Stimulated activated CD4-positive, alpha-beta T cell treated with anti-CD3 and anti-CD28 coated beads, Interleukin-1b, Interleukin-23, amount 100 ng/mL, for 24 hours (primary cell): ENCODE measurements at places on chromosomes 16 and 17.

DNA sequence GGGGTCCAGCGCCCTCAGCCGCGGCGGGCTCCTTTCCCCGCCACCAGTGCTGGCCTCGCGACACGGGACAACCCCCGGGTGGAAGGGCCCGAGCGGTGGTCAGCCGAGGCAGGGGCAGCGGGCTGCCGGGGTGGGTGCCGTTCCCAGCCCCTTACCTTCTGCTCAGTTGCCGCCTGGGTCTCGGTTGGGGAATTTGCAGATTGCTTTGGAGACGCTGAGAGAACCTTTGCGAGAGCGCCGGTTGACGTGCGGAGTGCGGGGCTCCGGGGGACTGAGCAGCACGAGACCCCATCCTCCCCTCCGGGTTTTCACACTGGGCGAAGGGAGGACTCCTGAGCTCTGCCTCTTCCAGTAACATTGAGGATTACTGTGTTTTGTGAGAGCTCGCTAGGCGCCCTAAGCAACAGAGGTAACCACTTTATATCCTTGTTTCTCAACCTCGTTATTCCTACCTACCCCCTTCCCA is 381 bp downstream of the CTNS start:
- DNase-seq = peak; percentile 6

DNA sequence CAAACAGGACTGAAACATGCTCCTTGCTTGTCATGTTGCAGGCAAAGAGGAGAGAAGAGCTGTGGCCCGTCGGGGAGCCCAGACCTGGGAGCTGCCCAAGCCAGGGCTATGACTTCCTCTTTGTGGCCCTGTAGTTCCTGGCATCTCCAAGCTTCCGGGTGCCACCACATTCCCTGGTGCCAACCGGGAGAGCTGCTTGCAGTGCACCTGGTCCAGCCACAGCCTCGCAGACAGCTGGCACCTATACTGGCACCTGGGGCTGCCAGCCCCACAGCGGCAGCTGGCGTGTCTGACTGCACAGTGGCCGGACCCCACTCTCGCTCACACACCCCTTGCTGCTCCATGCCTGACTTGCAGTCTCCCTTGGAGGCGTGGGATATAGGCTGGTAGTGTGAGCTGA is 37.1 kb upstream of the FOXJ1 start:
- no peak for DNase-seq

- DNase-seq = no peak
These were observed 1.5 kb upstream of the CPNE7 start for GRCh38 chr16:89573826-89574680.

- no peak for DNase-seq
These were observed 77.5 kb downstream of the ANKRD11 start for GRCh38 chr16:89412811-89413210.

DNA sequence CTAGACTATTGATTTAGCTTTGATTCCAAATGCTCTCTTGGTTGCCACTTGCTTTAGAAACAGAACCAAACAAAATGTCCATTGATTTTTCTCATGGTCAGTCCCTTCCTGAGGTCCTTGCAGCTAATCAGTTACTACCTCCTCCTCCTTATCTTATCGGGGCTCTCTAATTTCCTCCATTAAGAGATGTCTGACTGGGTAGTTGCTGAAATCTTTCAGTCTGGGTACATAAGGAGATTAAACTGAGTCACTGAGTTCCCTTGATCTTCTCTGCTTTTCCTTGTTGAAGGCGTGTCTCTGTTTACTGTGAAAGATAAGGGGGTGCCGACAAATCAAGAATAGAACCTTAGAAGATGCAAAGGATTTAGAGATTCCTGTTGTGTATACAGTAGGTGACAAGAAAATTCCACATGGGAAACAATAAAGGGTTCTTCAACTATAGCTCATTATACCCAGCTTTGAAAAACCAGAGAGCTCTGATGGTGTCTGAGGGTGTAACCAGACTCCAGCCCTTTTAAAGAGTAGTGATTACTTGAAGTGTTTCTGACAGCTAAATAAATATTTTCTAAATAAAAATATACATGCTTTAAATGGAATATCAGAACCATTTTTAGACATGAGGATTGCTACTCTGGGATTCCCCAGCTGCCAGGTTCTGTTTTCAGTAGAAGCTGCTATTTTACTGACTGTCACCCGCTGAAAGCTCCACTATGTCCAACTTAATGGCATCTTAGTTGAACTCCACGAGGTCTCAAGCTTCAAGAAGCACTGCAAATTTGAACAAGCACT is 791.3 kb upstream of the SOX9 start:
- DNase-seq = no peak

- no peak for DNase-seq
These were observed 1329.9 kb upstream of the GOT2 start for GRCh38 chr16:60064026-60064425.

DNA sequence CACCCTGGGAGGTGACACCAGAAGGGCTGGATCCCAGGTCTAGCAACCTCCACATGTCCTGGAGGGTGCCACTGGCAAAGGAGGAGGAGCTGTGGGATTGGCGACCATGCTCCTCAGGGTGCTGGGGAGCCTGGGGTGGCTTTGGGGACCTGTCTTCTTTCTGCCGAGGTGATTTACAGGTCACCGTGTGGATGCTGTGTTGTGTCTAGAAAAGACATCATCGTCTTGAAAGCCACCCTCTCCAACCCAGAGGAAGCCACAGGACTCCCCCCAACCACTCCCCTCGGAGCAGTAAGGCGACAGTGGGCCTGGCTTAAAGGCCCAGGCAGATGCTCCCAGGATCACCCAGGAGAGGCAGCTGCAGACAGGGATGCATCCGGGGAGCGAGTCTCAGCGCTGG is 29.7 kb upstream of the FASN start:
- no peak for DNase-seq

DNA sequence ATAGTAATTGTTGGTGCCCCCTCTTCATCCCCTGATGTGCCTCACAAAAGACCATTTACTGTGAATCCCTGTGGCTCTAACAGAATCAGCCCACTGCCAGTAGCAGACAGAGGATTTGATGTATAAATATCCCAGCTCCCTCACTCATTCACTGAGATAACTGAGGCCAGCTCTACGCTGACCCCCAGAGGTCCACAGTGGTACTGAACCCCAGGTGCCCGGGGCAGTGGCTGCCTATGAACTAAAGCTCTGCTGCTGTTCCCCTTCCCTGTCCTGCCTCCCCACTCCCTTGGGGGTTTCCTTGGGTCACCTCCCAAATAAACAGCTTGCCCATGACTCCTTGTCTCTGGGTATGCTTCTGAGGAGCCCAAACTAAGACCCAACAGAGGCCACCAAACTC is 295.8 kb downstream of the FOXL1 start:
- DNase-seq = no peak

GRCh38 chr16:8407351-8407750 is 183.0 kb downstream of the TMEM114 start:
- no peak for DNase-seq

DNA sequence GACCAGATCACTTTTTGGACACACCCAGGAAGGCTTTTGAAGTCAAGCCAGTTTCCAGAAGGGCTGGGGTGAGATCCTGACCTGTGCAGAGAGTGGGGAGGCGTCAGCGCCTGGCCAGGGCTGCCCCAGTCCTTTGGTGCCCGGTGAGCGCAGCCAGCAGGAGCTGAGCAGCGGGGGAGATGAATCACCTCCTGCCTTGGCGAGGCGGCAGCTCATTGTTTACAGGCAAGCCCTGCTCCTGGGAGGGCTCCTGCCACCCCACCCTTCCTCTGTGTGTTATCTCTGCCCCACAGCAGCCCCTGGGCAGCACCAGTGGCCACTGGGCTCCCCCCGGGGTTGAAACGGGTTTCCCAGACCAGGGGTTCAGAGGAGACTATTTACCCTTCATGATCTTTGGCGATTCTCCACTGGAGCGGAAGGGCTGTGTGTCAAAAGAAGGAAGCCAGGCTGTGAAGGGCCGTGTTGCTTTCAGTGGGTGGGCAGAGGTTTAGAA is 14.1 kb upstream of the ITGB4 start:
- DNase-seq = no peak

DNA sequence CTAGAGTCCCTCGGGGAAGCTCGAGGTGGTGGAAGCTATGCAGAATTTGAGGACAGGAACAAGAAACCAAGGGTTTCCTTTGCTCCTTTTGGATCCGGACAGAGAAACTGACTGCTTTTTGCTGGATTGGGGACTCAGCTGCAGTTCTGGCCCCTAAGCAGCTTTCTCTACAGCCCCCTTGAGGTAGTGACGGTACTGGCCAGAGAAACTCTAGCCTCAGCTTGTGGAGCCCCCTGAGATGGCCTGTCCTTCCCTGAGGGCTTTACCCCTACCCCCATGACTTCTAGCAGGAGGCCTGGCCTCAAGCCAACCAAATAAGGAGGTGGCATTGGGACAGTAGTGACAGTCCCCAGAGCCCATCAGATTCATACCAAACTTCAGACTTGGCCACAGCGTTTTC is 118.1 kb downstream of the IRX5 start:
- DNase-seq = no peak

- DNase-seq = no peak
These were observed 37.7 kb downstream of the PLCG2 start for GRCh38 chr16:81816793-81817210.

GRCh38 chr16:86321491-86321890 is 188.8 kb upstream of the FOXF1 start:
- no peak for DNase-seq
